Naive thymus-derived CD8-positive, alpha-beta T cell (primary cell): ENCODE measurements at places on chromosomes 7 and 10.

GRCh38 chr10:97961945-97962344, 68.5 kb downstream of the CRTAC1 start:
- no peak for DNase-seq

GRCh38 chr7:69738396-69738951, 140.2 kb downstream of the AUTS2 start:
- DNase-seq, result no peak

- DNase-seq, result no peak
Observed at GRCh38 chr7:17247357-17247756, 51.1 kb upstream of the AHR start.

DNA sequence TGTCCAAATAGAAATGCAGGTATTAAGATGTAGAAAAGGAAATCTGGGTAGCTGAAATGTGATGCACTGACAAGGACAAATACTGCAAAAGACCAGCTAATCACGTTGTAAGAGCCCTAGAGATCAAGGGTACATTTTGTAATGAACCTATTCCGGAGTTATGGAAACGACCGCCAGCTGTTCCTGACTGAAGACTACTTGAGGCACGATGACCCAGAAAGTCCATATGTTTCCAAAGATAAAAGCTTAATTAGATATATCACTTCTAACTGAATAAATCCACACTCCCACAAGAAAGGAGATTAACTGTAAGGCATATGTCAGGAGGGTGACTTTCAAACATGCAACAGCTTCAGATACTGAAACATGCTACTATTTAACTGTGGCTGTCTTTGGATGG, 253.5 kb downstream of the NSUN6 start:
- DNase-seq, result no peak

DNA sequence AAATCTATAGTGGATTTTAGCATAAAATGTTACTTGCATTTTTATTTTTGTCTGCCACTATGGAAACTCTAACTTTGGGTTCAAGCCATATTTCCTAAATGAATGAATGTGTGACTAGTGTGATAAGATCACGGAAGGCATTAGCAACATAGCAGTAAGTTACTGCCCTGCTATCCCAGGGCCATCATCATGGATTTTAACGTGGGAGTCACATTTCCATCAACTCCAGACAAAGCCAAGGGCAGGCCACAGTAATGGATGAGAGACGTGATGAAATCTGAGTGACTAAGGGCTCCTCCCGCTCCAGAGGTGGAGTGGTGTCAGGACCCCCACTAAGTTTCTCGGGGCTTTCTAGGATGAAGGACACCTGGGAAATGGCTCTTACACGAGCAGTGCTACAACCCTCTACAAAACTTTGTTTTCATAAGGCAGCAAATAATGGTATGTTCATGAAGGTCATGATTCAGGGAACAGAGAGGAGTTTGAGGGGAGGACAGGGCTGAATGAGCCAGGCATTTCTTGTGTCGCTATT, 34.3 kb downstream of the C10orf120 start:
- DNase-seq, result no peak

DNA sequence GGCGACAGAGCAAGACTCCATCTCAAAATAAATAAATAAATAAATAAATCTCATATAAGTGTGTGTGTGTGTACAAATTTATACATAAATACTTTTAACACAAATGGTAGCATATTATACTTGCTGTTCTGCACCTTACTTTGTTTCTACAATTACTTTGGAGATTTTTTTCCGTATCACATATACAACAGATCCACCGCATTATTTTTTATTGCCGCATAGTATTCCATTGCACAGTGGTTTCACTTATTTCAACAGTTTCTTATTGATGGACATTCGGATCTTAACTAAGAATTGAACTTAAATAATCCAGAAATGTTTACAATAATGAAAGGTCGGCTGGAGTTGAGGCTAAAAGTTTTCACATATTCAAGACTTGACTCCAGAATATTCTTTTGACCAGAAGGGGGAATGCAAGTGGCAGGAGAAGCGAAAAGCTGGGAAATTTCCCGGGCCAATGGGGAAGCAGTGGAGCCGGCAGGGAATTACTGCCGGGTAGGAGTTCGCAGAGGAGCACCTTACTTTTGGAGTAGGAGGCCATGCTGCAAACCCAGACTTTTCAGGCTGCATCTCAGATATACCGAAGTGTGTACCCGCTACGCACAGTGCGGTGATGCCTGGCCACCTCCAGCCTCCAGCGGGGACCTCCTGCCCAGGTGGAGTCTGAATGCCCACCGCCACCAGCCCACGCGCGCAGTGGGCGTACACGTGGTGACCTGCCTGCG, 415 bp upstream of the CNNM1 start:
- no peak for DNase-seq

GRCh38 chr7:121604627-121605316, 208.7 kb upstream of the FAM3C start:
- no peak for DNase-seq

GRCh38 chr10:26854524-26854923, 6.2 kb downstream of the ABI1 start:
- DNase-seq, result no peak

DNA sequence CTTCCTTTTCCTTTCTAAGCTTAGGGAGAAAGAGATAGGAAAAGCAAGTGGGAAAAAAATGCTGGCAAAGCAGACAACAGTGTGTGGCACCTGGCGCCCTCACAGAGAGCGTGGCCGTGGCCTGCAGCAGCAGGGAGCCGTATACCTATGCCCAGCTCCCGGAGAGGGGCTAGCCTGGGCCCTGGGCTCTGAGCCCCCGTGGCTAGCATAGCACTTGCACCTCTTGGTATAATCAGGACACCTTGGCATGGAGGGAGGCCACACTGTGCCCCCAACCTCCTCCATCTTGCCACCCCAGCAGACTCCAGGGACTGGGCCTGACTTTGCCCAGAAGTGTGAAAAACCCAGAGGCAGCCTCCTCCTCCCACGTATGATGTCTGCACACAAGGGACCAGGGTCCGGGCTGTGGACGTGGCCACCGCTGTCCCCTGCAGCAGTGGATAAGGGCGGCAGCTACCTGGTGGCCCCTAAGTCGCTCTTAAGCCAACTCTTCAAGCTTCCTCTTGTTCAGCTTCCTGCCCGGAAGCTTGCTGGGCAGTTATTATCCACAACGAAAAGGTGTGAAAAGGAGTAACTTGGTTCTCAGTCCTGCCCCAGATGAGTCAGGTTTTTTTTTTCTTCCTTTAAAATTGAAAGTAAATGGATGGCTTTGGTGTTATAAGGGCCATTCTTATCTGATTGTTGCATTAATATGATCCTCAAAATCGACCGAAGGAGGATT, 249.1 kb upstream of the PITRM1 start:
- DNase-seq, result no peak

- no peak for DNase-seq
Observed at GRCh38 chr10:25162391-25162790, 12.4 kb upstream of the GPR158 start.

- DNase-seq, result no peak
Observed at GRCh38 chr10:21327289-21327993, 198.0 kb downstream of the SKIDA1 start.

DNA sequence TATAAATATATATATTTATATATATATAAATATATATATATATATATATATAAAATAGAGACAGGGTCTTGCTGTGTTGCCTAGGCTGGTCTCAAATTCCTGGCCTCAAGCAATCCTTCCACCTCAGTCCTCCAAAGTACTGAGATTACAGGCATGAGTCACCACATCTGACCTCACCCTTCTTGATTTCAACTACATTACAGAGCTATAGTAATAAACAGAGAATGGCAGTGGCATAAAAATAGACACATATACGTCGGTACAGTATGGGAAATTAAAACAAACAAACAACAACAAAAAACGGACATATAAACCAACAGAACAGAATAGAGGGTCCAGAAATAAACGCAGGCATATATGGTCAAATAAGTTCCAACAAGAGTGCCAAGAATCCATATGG, 77.6 kb upstream of the PPP1R3A start:
- DNase-seq, result no peak

- DNase-seq, result no peak
Observed at GRCh38 chr10:127462643-127463295, 86.3 kb upstream of the NPS start.

DNA sequence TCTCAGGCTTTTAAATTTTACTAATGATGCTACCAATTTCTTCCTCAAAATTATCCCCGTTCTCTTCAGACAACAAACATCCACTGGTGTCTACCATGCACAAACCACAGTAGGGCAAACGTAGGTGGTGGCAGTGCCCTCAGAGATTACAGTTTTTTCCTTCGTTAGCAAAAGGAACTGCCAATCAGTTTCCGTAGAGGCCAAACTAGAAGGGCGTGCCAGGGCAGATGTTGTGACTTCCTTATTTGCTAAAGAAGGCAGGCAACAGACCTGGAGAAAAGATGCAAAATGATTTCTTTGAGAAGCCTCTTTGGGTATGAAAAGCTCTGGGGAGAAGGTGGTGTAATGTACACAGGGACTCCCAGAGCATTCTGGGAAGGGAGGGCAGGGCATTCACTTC, 7.6 kb upstream of the FAM180A start:
- no peak for DNase-seq

DNA sequence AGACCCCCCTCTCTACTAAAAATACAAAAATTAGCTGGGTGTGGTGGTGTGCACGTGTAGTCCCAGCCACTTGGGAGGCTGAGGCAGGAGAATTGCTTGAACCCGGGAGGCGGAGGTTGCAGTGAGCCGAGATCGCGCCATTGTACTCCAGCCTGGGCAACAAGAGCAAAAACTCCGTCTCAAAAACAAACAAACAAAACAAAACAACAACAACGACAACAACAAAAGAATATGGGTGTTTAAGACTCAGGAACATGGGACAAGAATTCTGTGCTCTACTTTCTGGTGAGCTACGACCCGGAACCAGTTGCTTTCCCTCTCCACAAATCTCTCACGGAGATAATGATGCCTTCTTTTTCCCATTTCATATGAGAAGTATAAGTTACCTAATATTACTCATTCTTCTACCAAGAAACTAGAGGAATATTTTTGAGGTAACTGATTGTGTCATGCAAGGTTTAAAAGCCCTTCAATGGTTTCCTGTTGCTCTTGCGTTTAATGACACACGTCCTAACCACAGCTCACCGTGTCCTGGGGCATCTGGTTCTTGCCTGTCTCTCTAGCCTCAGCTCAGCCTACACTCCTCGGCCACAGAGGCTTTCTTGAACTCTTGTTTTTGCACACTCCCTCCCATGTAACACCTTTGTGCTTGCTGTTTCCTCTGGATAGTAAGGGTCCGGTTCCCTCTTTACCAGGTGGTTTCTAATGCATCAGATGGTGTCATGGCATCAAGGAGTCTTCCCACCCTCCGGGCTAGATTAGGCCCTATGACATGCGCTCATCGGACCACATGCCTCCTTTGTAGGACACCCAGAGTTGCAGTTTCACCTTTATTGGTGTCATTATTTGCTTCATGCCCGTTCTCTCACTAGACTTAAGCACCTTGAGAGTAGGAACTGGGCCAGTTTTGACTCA, 67.5 kb downstream of the PFKFB3 start:
- DNase-seq, result no peak

DNA sequence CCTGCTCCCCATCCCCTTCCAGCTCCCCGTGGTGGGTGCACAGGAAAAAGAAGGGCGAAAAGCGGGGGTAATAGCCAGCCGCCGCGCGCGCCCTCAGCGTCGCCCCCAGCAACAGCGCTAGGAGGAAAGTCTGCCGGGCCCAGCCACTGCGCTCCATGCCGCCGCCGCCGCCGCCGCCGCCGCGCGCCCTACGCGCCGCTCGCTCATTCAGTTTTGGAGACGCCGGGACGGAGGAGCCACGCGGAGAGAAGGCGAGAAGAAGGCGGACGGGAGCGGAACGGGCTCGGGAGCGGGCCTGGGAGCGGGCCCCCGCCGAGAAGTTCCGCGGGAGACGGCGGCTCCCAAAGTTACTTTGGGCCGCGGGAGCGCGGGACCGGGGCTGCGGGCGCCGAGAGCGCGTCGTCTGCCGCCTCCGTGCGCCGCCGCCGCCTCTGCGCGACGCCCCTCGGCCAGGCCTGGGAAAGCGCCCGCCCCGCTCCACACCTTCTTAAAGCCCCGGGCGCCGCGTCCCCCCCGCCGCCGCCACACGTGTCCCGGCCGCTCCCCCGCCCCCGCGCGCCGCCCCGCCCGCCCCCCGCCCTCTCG, at the start of gene RELN:
Gene RELN, minus strand, starts transcription at position 459 of the 585 bp plus-strand sequence. Its CDS starts 302 bp downstream, at position 157.
- DNase-seq, result no peak

DNA sequence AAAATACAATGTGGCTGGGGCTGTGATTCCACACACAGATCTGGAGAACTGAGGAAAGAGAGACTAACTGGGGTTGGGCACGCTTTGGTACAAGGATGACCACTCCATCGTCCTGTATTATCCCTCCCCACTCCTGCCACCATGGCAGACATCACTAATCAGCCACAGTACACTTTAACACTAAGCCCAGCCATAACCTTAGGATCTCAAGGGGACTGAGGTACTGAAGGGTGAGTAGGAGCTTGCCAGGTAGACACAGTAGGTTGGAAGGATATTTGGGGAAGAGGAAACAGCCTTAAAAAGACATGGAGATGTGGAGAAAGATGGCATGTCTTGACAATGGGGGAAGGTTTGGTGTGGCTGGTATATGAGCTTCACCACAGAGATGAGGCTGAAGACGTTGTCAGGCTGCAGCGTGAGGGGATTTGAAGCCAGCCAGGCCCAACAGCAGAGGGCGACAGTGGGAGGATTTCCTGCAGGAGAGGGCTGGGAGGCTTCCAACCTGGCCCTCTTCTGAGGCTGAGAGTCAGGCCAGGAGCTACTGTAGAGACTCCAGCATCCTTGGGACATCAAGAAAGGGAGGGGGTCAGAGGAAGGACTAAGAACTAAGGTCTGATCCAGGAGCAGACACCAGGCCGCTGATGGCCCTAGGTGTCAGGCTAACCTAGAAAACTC, 58.6 kb upstream of the COL13A1 start:
- DNase-seq, result no peak

DNA sequence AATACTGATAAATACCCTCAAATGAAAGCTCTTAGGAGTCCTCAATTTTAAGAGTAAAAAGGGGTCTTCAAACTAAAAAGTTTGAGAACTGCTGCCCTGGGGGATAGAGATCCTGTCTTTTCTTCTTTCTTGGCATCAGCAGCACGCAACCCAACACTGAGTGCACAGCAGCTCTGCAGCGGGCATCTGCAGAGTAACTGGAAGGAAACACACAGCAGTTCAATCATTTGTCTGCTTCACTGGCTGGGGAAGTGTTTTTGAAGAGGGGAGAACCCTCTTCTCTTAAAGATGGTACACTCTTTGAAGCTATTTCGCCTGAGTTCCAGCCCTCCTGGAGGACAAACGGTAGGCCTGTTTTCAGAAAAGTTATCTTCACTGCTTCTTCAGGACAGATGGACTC, 193.6 kb downstream of the FGFR2 start:
- no peak for DNase-seq

- DNase-seq, result no peak
Observed at GRCh38 chr7:151403764-151404163, 6.1 kb downstream of the WDR86 start.

- no peak for DNase-seq
Observed at GRCh38 chr10:21503542-21503941, 21.9 kb downstream of the SKIDA1 start.

GRCh38 chr7:90582164-90582563, 14.0 kb upstream of the CDK14 start:
- no peak for DNase-seq
